ENCODE measurements at places on chromosomes 4 and X. TPM values are rescaled to one million over a fixed set of nuclear protein-coding genes. Genes with fewer than 3 reads are reported as not detected.

The CLCN4 gene
- polyA plus RNA-seq: 30.3 TPM

The HPSE gene
- 1.7 TPM for polyA plus RNA-seq

The HSFX1 gene
- not detected for polyA plus RNA-seq

The PDZD11 gene
- 26.1 TPM for polyA plus RNA-seq

- no peak for DNase-seq
Observed at GRCh38 chr4:90118527-90119195, 8.5 kb upstream of the CCSER1 start.
